ENCODE measurements at places on chromosomes 4 and X.
A peak's percentile ranks its signal among the peaks of the same experiment; 100 is the strongest.

GRCh38 chrX:43165343-43165920 is 387.5 kb upstream of the PPP1R2C start:
- DNase-seq = peak; percentile 3

DNA sequence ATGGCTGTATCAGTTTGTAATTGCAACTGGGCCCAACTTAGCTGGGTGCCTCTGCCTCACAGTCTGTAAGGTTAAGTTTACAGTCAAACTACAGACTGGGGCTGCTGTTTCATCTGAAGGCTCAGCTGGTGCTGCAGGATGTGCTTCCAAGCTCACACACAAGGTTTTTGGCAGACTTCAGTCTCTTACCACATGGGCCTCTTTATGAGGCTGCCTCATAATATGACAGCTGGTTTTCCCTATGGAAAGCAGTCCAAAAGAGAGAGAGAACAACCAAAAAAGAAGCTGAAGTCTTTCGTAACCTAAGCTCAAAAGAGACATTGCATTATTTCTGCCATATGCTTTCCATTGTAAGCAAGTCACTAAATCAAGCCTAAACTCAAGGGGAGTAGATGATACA is 271.7 kb downstream of the DCTD start:
- DNase-seq = no peak

- no peak for DNase-seq
These were observed 385.8 kb downstream of the PPARGC1A start for GRCh38 chr4:23504083-23504482.

DNA sequence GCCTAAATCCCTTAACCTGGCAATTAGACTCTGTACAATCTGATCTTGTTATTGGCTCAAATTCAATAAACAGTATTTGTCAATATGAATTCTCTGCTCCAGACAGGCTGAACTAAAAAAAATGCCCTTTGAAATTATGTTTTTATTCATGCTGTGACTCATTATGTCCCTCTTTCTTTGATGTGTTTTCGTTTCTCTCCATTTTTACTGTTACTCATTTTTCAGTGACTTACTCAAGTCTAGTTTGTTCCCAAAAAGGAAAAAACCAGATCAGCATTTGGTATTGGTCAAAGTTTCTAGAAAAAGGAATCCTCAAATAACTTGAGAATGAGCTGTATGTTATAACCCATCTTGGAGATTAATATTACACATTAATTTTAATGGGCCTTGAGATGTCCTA is 40.4 kb downstream of the UNC5C start:
- DNase-seq = peak; percentile 8

DNA sequence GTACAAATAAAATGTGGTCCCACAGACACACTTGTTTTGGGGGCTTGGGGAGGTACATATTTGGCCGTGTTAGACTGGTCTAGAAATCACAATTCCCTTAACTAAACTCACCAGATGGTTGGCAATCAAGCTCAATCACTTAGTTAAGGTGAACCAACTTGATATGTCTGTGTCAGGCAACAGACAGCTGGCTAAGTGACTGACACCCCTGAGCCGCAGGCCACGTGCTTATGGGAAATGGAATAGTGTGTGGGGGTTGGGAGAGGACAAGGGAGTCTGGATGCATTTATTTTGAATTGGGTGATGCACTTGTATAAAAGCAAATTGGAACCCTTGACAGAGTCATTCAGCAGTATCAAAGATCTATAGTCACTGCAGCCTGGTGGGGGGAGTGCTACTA is 209.0 kb downstream of the HS6ST2 start:
- DNase-seq = no peak

GRCh38 chr4:82223715-82224114 is 150.1 kb downstream of the HNRNPD start:
- DNase-seq = peak; percentile 9

- peak; percentile 9 for DNase-seq
These were observed 153.6 kb upstream of the INTU start for GRCh38 chr4:127479031-127479622.

DNA sequence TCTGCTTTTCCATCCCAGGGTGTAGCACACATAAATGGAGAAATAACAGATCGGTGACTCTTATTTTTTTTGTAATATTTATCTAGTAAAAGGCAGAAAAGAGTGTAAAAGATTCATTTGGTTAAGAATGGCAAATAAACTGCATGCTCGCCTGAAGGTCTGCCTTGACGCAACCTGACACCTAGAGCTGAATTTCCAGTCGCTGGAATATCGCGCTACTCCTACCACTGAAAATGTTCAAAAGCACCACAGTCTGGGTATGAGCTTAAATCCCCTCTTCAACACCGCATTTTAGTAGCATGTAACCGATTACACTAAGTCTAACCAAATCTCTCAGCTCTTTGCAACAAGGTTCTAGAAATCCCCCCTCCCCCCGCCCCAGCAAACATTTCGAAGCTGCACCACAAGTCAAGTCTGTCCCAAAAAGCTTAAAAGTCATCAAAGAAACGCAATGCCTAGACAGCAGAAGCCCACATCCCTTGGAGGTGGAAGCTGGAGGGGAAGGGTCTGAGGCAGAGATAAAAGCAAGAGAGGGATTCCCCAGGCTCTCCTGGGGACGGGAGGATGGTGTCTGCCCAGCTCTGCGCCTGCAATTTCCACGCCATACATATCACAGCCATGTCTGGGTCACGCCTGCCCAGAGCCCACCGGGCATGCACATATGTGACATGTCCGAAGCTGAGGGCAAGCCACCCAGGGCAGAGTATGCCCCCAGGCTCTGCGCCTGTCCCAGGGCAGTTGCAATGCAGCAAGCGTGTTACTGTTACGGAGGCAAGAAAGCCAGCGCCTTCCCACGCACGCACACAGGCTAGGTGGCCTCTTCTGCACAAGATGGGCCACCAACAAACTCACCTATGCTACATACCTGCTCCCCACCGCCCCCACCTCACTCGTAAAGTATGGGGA is 1.4 kb downstream of the FGF13 start:
- DNase-seq = no peak

- no peak for DNase-seq
These were observed 251.3 kb upstream of the CENPE start for GRCh38 chr4:103449296-103450023.

GRCh38 chr4:100317032-100317864 is 127.0 kb upstream of the DDIT4L start:
- no peak for DNase-seq

GRCh38 chrX:74450803-74451449 is 29.6 kb downstream of the SLC16A2 start:
- DNase-seq = peak; percentile 36

GRCh38 chr4:100952590-100952989 is 394.7 kb downstream of the PPP3CA start:
- no peak for DNase-seq

DNA sequence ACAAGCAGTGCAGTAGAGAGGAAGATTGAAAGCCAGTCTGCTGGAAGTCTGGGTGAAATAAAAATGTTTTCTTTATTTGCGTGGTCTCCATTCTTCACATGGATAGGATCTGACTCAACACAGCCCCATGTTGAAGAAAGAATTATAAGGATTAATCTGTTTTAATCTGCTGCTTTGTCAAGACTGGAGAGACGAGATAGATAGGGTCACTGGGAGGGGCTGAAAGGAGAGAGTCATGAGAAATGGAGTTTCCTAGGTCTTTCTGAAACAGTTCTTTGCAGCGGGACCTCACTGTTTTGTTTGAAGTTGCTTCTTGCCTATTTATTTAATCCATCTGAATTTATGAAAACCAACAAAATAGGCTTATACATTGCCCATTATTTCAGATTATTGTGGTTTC is 32.4 kb upstream of the RHOH start:
- DNase-seq = no peak

- no peak for DNase-seq
These were observed 546 bp downstream of the ZRSR2 start for GRCh38 chrX:15790769-15791290.

- DNase-seq = no peak
These were observed 26.3 kb upstream of the ZMAT1 start for GRCh38 chrX:101958139-101958538.

DNA sequence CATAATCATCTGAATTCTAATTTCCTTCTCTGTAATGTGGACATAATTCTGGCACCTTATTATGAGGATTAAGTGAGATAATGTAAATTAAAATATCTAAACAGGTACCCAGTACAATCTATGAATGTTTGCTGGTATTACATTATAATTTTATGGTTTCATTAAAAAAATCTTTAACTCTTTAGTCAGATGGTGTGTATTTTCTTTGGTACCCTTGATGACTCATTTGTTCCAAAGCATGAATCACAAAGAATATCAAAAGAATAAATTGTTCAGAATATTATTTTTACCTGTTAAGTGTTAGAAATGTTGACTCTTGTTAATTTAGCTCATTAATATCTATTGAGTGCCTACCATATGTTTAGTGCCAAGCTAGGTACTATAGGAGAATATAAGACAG is 74.3 kb downstream of the SNX25 start:
- DNase-seq = no peak

GRCh38 chr4:108651014-108651791 is 804 bp downstream of the OSTC start:
- peak; percentile 29 for DNase-seq

GRCh38 chr4:99885063-99885664 is 9.1 kb downstream of the LAMTOR3 start:
- DNase-seq = peak; percentile 62

DNA sequence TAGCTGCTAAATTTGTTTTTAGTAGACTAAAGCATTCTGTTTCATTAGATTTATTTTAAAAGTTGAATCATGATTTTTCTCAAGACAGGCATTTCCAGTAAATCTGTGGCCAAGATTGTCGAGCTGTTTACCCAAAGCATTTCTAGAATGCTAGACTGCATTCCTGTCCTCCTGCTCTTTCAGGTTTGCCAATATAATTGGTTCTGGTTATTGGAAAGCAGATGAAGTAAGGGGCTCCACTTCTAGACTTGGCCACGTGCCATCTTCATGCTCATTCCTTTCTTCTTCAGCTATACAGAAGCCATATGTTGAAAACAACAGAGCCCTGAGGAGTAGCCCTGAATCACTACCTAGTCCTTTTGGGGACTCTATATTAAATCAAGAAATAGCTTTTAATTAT is 62.5 kb downstream of the PGRMC2 start:
- DNase-seq = no peak

- DNase-seq = no peak
These were observed 6.3 kb upstream of the HPRT1 start for GRCh38 chrX:134453631-134454030.

GRCh38 chr4:162456106-162456505 is 292.3 kb upstream of the FSTL5 start:
- DNase-seq = no peak

GRCh38 chrX:149641432-149641831 is 9.8 kb upstream of the TMEM185A start:
- no peak for DNase-seq

GRCh38 chrX:22666441-22666840 is 333.3 kb upstream of the DDX53 start:
- DNase-seq = peak; percentile 24

- no peak for DNase-seq
These were observed 127.2 kb downstream of the ARHGEF9 start for GRCh38 chrX:63657821-63658220.

DNA sequence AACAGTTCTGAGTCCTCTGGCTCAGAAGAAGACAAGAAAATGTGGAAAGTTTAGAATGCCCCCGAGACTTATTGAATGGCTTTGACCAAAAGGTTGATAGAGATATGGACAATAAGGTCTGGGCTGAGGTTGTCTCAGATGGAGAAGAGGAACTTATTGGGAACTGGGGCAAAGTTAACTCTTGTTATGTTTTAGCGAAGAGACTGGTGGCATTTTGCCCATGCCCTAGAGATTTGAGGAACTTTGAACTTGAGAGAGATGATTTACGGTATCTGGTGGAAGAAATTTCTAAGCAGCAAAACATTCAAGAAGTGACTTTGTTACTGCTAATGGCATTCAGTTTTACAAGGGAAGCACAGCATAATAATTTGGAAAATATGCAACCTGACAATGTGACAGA is 1549.3 kb upstream of the ADGRL3 start:
- DNase-seq = no peak

GRCh38 chrX:144798972-144799371 is 448.3 kb upstream of the SPANXN1 start:
- DNase-seq = no peak

DNA sequence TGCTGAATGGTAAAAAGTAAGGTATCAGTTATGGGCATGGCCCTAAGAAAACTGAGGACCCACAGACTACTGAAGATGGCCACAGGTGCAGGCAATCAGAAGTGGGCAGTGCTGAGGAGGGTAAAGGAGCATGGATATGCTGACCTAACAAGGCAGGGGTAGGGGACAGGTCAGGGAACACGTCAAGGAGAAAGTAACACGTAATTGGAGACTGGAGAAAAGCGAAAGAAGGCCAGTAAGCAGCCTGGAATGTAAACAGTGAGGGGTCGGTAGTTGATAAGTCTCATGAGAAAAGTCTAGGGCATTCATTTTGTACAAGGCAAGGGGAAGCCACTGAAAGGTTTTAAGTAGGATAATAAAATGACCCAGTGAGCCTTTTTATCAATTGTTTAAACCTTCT is 153.3 kb downstream of the PRDM5 start:
- no peak for DNase-seq

DNA sequence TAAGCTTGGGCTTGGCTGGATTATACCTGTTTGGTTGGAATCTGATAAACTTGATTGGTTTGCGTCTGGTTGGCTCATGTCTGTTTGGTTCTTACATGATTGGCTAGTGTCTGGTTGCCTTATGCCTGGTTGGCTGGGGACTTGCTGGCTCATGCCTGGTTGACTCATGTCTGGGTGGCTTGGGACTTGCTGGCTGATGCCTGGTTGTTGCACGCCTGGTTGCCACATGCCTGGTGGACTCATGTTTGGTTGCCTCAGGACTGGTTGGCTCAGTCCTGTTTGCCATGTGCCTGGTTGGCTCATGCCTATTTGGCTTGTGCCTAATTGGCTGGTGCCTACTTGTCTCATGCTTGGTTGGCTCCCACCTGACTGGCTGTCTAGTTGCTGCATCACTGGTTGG is 104.5 kb downstream of the APOOL start:
- no peak for DNase-seq

GRCh38 chr4:184344435-184344834 is 126.8 kb upstream of the ENPP6 start:
- DNase-seq = no peak

GRCh38 chr4:78687818-78688217 is 88.3 kb upstream of the BMP2K start:
- no peak for DNase-seq

DNA sequence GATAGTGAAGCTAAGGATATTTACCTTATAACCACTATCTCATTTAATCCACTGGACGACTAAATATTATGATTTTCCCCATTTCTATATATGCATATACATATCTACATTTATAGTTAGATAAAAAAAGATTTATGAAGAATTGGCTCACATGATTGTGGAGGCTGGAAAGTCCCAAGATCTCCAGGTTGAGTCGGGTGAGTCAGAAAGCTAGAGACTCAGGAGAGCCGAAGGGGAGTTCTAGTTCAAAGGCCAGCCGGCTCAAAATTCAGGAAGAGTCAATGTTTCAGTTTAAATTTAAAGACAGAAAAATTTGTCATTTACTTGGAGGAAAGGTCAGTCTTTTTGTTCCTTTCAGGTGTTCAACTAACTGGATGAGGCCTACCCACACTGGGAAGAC is 158.2 kb upstream of the CPEB2 start:
- DNase-seq = peak; percentile 10

- DNase-seq = no peak
These were observed 79.9 kb downstream of the CHST7 start for GRCh38 chrX:46653482-46653881.
